ENCODE measurements at places on chromosomes 2 and 18.

DNA sequence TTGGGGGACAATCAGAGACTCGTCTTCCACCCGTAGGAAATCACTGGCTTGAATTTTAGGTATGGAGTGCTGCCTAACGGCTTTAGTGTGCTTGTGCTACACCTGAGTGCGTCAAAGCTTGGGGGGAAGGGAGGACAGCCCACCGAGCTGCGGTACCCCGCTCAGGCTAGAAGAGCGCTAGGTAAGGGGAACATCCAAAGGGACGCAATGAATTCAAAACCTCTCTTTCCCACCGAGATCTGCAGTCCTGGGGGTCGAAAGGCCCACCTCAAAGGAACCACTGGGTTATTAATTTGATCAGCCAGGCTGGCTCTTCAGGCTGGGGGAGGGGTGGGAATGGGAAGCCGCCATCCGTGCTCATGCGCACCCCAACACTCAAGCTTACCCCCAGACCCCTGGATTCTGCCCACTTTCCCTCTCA, 2.7 kb downstream of the EPHA4 start:
- DNase-seq, result no peak

DNA sequence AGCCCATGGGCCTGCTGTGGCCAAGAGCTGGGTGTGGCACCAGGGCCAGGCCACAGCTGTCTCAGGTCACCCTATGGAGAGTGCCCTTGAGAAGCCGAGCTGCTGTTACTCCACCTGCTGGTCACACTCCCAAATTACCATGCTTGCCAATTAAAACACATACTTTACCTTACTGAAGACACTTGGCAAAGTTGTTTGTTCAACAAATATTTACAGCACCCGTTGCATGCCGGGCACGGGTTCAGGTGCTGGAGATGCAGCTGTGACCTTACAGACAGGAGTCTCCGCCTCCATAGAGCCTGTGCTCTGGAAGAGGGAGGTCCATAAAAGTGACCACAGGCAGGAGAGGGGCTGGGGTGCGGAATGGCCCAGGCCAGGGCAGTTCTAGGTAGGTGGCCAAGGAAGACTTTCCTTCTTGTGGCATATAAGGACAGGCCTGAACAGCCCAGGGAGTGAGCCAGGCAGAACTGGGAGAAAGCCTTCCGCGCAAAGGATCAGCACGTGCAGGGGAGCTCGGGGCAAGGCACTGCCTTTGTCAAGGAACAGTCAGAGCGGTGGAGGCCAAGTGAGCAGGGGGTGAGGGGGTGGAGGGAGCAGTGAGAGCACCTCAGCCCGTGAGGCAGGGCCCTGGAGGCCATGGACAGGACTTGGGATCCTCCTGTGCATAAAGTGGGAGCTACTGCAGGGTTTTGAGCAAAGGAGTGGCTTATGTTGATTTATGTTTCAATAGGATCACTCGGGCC, 23.6 kb upstream of the RBM44 start:
- DNase-seq, result peak; percentile 5

GRCh38 chr18:63062246-63062645, 257.3 kb downstream of the BCL2 start:
- DNase-seq, result no peak

DNA sequence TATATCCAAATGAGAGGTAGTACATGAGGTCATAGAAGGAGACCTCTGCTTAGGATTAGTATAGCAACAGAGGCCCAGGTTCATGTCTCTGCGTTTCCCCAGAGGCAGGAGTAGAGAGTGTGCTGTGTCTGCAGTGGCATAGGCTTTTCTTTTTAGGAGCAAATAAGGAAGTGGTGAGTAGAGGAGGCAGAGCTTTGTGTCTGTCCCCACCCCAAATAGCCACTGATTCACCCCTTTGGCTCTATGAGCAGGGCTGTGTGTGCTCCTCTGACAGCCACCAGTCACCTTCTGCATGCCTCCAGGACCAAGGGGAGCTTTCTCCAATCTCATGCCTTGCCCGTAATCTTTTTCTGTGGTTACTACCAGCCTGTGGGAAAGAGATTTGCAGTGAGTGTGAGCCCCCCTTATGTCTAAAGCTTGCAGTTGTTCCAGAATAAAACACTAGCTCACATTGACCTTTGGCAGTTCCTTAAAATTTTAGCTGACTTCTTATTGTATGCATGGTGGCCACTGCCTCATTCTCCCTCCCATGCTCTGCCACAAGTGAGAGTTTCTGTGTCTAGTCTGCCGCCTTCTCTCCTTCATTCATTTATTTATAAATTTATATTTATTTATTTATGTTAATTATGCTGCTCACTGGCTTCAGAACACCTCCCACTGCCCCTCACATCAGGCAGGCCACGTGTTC, 23.5 kb upstream of the ELAC1 start:
- no peak for DNase-seq

DNA sequence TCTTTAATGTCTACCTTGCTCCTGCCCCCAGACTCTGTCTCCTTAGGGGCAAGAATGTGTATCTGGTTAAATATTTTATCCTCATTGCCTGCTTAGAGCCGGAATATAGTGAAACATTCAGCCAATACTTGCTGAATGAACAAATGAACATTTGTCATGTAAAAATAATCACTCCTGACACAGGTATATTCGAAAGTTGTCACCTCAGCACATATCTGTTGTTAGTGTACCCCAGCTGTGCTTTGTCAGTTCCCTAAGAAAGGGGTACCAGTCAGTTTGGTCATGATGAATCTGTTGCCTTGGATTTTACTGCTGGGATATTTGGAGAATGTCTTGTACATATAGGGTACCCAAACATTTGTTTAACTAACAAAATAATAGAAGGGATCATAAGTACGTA, 77.0 kb upstream of the PROKR1 start:
- DNase-seq, result no peak

DNA sequence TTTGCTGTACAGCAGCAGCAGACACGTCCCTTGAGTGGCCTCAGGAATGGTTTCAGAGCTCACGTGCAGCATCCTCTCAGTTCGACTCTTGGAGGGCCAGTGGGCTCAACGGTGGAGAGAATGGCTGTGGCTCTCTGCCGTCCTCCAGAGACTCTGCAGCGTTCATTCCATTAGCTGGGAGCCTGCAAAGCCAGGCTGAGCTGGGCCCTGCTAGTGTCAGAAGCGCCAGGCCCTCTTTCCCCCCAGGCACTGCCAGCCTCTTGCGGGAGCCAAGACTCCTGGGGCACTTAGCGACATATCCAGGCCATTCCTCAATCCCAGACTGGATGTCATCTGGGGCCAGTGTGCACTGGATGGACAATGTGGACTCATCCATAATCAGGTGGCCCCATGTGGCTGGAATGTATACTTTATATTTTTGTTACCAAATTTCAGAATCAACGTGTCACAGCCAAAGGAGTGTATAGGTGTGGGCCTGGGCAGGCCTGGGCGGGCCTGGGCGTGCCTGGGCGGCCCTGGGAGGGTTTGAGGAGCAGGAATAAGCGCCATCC, 125.1 kb upstream of the EPAS1 start:
- no peak for DNase-seq

GRCh38 chr18:48917579-48918517, 32.9 kb downstream of the SMAD7 start:
- DNase-seq, result no peak

DNA sequence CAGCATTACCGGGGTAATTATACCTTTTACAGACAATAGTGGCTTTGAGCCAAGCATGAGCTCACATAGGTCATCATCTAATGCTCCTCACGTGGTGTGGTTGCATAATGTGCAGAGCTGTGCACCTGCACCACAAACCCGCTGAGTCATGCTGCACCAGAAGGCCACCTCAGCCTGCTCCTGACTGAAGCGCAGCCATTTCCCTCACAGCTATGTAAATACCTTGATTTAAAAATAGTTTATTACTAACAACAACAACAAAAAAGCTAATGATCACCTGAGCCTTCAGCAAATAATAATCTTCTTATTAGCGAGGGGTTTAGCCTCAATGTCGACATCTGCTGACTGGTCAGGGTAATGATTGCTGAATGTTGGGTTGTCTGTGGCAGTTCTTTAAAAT, 238.8 kb downstream of the MBD5 start:
- no peak for DNase-seq

GRCh38 chr2:241897231-241897916, 27.8 kb downstream of the RTP5 start:
- DNase-seq, result no peak

GRCh38 chr18:63725682-63726480, 23.1 kb downstream of the SERPINB11 start:
- DNase-seq, result peak; percentile 52

DNA sequence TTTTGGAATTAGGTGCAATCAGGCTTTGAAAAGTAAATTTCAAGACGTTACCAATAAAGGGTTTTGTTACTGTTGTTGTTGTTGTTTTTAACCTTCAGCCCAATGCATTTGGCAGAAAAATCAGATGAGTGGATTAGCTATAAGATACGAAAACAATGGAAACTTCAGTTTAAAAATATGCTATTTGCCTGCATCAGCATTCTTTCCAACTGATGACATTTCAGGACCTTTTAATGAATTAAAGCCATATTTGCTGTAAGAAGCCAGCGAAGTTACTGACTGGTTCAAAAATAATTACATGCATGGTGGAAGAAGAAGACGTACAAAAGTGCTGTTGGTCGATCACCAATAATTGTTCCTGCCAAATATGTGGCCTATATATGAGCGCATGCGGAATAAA, 639.3 kb upstream of the SOX11 start:
- DNase-seq, result no peak

DNA sequence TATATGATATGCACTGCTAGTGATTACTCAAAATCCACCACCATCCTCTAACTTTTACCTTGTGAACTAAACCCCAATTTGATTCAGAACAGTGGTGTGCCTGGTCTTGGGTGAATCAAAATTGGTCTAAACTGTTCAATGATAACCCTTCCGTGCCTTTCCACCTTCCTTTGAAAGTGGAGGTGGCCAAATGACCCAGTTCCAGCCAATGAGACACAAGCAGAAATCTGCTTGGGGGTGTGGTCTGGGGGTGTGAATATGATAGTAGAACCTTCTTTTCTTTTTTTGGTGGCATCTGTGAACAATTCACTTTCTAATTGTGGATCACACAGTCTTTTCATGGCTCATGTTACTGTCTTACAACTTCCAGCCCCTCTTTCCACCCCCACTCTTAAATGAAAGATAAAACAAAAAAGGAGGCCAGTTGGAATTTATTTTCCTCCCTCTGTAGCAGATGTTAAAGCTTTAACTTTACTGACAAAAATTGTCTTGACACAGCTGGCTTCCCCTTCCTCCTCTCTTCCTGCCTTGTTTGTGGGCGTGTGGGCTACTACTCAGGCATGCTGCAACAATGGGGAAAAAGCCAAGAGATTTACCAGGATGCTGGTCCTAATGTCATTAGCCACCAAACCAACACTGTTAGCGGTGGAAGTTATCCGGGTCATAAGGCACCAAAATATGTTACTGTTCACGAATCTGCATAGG, 58.8 kb upstream of the ANKRD44 start:
- DNase-seq, result no peak

- DNase-seq, result no peak
Observed at GRCh38 chr2:172119089-172119488, 16.4 kb upstream of the DLX2 start.

DNA sequence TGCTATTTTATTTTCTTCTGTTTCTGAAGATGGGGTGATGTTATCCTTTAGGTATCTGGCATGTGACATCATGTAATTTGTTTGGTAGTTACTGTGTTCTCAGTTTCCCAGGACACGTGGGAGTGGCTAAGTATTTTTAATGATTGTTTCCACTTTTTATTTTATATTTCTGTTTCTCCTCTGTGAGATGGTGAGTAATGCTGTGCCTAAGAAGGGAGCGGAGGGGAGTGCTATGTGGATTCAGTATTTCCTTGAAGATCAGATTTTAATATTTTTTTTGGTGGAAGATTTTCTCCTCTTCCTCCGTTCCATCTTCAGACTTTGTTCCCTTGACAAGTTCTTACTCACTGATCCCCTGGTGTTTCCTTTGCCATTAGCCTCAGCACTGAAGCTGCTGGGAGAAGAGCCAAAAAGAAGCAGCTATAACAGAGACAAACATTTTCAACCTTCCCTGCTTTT, 180.0 kb upstream of the MMADHC start:
- no peak for DNase-seq

DNA sequence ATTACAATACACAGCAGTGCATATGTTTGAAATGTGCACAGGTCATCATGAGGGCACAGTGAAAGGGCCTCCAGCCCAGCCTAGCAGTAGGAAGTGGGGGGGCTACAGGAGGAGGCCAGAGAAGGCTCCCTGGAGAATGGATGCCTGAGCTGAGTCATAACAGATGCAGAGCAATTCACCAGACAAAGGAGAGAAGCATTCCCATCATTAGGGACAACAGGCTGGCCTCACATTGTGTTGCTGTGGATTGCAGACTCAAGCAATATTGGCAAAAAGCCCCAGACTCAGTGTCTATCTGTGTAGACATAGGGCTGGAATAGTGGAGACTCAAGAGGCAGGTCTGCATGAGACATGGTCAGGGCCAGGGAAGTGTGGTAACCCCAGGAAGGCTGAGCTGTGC, 329.9 kb downstream of the DLGAP1 start:
- DNase-seq, result peak; percentile 35

DNA sequence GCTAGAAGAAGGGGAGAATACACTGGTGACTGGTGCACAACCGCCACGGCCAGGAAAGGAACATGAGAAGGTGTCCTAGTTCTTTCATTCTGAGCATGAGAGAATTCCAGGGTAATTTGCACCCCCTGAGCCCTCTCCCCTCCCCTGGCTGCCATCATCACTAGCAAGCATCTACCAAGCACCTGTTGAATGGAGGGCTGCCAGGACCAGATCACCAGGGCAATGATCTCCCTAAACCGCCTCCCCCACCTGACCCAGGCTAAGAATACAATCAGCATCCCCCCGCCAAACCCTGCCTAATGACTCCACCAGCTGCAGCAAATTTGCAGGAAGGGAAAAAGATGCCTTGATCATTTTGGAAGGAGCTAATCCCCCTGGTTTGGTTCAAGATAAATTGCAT, 100.2 kb downstream of the STPG4 start:
- no peak for DNase-seq

DNA sequence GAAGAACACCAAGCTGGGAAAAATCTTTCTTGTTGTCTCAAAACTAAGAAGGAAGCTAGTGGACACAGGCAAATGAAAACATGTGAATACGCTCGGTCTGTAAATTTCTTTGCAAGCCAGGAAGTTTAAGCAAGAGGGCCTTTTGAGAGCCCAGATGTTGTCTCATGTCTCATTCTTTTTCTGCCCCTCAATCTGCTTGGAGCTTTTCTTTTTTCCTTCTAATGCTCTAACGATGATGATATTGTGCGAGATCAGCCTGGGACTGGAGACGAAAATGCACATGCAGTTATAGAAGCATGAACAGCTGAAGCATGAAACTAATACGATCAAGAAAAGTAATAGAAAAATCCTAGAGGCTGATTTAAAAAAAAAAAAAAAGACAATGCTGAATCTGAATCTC, 138.6 kb upstream of the CHAC2 start:
- no peak for DNase-seq

DNA sequence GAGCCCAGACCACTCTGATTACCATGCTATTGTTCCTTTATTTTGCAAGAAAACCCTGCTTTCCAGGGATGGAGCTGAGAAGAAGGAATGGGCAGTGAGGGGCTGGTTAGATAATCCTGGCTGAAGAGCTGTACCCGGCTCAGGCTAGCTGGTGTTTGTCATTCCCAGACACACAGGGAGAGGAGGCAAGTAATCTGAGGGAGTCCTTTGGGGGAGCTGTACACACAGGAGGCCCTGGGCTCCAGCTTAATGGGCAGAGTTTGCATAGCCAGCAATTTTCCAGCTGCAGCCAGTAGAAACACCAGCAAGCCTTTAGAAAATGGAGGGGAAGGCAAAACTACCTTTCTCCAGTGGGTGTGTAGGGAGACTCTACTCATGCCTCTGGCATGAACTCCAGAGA, 259.3 kb downstream of the SOX11 start:
- no peak for DNase-seq
